ENCODE measurements at places on chromosomes 7 and 10. TPM values are rescaled to one million over a fixed set of nuclear protein-coding genes. Genes with fewer than 3 reads are reported as not detected.

Gene GPC2
- 2.9 TPM for total RNA-seq

Gene PAOX
- 1.6 TPM for total RNA-seq

Gene TMEM236
- 0.17 TPM for total RNA-seq

Gene RARRES2
- total RNA-seq: not detected

Gene MAGI2
- total RNA-seq: 1.7 TPM

Gene TMEM229A
- not detected for total RNA-seq

Gene RALA
- 14.3 TPM for total RNA-seq

Gene CCDC3
- 0.02 TPM for total RNA-seq
